ENCODE measurements at places on chromosomes 7 and 10. TPM values are rescaled to one million over a fixed set of nuclear protein-coding genes. Genes with fewer than 3 reads are reported as not detected.

DNA sequence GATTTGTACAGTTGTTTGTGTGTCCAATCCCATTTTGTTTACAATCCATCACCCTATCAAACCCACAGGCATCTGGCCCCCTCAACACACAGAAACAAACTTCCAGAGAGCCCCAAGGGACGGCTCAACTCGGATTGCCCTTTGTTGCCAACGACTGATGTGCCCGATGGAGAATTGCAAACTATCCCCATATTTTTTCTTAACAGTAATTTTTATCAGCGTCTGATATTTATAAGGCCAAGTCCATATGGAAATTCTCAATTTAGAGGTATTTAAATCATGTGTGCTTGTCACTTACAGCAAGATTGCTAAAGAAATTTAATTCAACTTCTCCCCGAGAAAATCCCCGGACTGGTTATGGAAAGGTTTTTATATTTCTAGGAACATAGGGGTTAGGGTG, 113.9 kb upstream of the NPS start:
- no peak for DNase-seq

DNA sequence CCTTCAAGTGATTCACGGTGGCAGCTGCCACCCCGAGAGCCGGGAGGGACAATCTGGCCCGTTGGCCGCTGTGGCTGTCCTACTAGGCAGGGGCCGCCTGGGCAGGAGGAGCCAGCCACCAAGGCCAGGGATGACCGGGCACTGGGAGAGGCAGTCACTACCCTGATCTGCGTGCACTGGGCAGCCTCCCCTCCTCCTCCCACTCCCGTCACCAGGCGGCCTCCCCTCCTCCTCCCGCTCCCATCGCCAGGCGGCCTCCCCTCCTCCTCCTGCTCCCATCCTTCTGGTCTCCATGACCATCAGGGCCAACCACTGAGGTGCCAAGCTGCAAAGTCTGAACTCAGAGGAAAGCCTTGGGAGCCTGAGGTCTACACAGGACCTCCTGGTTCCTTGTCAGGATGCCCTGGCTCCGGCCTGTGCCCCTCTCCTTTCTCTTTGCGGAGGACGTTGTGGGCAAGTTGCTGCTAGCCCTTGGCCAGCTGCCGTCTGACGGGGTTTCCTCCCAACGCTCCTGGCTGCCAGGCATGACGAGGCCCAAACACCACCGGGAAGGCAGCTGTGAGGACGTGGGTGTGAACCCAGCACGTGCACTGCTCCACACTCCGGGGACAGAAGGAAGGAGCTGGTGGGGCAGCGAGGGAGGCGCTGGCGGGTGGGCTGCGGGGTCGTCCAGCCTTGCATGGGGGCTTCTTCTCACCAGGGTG, 131.1 kb downstream of the WDR37 start:
- DNase-seq: no peak

GRCh38 chr7:21944616-21945453, 864 bp downstream of the CDCA7L start:
- DNase-seq: peak; percentile 61

- DNase-seq: no peak
These were observed 56.9 kb downstream of the ATAD1 start for GRCh38 chr10:87761153-87761552.

GRCh38 chr10:56622335-56622973, 261.4 kb upstream of the ZWINT start:
- no peak for DNase-seq

GRCh38 chr7:4266270-4267040, 415.6 kb upstream of the FOXK1 start:
- no peak for DNase-seq

The BEND7 gene
- not detected for total RNA-seq

The PRSS1 gene
- not detected for total RNA-seq

The CHAT gene
- not detected for total RNA-seq
